ENCODE measurements at places on chromosomes 5 and 9.

DNA sequence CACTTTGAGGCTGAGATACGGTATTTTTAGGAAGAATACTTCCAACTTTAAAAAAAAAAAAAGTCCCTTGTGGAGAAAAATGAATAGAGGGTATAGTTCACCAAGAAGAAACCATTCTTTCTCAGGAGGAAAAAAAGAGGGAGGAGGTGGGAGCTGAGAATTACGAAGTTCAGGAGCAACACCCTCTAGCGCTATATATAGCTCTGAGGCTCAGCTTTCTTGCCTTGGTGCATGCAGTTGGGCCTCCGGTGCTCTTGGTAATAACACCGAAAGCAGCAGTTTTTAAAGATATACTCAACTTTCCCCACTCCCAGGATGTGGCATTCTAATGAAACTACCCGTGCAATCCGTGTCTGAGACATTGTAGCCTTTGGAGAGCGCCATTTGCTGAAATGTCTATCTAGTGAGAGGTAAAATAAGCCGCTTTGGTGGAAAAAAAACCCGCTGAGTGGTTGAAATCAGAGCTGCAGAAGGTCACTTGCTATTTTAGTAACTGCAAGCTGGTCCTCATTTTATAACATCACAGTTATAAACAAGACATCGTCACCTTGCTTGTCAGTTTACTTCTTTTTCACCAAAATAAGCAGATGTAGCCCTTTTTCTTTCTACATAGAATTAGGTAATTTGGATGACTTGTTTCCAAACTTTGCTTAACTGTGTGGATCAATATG is 156.4 kb downstream of the RORB start:
- no peak for DNase-seq

DNA sequence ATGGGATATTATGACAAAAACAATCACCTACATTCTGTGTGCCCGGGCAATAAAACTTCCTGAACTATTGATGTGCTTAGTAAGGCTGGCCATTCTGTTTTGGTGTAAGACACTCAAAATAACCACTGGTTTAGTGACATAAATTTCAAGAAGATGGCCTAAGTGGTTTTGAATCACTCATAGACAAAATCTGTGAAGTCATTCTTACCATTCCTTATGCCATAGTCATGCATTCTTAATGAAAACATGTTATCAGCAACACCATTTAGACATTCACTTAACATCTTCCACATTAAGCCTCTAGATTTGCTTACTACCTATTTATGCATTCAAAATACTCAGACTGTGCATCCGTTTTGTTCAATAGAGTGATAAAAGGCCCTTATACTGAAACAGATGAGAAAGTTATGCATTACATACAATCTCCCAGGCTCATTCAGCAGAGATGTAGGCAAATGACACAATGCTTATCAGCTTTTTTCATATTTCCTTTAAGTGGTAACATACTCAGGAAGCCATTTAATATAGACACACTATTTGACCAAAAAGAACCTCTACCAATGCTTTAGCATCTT is 848.8 kb upstream of the DMAC1 start:
- no peak for DNase-seq

GRCh38 chr9:14412775-14413174 is 98.8 kb upstream of the NFIB start:
- DNase-seq = no peak

GRCh38 chr9:129208207-129209032 is 30.4 kb upstream of the IER5L start:
- DNase-seq = peak; percentile 44

DNA sequence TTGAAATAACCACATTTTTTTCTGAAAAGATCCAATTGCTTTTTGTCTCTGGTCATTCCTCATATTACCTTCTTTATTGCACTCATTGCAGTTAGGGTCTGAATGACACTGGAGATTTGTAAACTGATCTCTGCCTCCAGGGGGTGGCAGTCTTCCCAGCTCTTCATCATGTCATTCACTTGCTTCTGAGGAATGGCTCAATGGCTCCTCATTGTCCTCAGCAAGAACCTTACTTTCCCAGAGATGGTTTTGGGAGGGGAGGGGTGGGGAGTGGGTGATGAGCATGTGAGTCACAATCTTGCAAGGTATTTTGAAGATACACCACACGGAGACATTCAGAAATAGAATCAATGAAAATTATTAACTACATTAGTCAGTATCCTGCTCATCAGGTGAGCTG is 159.8 kb upstream of the GAS1 start:
- DNase-seq = no peak

DNA sequence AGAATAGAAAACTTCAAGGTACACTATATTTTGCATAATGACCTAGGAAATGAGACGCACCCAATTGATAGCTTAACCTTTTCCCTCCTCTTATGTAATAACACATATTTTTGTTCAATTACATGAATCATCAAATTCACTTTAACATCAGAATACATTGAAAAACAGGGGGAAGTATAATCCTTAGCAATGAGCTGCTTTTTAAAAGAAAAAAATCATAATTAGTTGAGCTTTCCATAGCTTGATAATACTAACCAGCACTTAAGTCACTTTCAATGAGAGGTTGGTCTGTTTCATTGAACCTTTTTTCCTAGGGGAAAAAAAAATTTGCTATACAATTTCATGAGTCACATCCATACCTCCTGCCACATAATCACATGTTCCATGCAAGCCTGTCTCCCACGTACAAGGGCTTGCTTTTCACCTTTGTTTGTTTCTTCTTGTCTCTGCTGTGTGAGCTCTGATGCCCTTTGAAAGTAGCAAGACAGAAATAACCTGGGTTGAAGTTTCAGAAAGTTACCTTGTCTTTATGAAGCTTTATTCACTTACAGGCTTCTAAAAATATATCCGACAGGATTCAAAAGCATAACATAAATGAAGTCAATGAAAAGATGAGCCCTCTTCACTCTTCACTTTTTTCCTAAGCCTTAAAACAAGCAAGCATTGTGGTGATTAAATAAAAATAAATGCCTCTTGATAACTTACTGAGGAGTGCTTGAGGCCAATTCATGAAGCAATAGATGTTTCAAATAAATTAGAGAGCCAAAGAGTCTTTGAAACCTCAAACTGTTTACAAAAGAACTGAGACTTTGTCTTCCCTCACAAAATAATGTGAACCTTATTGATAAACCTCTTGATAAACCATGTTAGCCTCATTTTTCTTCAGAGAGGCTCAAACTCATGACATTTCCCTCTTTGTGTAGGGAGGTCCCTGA is 108.5 kb downstream of the FEM1C start:
- no peak for DNase-seq

GRCh38 chr5:135341696-135342550 is 57.1 kb downstream of the MACROH2A1 start:
- DNase-seq = no peak

Data from activated CD4-positive, alpha-beta T cell treated with anti-CD3 and anti-CD28 coated beads, Interleukin-2, amount 50 U/mL, for 24 hours (primary cell).